ENCODE measurements at places on chromosomes 6 and 20.

DNA sequence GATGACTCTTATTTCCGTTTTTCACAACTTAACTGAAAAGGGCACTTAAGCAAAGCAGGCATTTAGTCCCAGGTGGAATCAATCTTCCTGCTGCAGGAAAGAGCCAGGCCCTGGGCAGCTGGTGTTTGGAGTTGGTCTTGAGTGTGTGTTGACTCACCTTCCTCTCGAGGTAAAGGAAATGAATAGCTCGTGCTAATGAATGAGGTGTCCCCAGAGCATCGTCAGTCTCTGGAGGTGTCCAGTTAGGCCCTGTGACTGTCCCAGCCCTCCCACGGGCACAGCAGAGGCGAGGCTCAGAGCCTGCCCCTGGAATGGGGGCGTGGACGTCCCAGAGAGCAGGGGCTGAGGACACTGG is 277.7 kb downstream of the NRN1 start:
- DNase-seq: no peak

DNA sequence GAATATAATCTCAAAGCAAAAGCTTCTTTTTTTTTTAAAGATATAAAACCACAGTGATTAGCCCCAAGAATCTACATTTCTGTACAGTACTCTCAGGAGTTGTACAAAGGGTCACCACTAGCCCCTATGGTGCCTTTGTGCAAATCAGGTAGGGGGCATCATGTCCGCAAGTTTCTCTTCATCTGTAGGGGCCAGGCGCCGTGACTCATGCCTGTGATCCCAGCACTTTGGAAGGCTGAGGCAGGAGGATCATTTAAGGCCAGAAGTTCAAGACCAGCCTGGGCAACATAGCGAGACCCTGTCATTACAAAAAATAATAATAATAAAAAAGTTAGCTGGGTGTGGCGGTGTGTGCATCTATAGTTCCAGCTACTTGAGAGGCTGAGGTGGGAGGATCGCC is 63.9 kb downstream of the ZMYND8 start:
- DNase-seq: no peak

- no peak for DNase-seq
These were observed 166.9 kb upstream of the MCHR2 start for GRCh38 chr6:100160930-100161329.

GRCh38 chr20:50464026-50464724 is 46.0 kb upstream of the PTPN1 start:
- peak; percentile 60 for DNase-seq

DNA sequence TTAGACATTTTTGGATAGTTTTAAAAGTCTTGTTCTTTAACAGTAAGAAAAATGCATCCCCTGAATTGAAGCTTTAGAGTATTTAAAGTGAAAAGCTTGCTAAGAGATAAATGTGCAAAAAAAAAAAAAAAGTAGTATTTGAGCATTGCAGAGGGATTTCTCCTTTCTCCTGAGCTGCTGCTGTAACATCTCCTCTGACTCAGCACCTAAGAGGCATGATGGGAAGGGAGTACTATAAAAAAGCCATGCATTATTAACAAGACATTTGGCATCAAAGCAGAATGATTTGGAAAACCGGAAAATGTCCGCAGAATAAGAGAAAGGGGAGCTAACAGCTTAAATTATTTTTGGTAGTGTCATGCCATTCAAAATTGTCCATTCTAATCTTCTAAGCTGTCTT is 27.9 kb downstream of the B4GALT5 start:
- DNase-seq: no peak

GRCh38 chr6:107103082-107103481 is 12.2 kb downstream of the BEND3 start:
- DNase-seq: peak; percentile 49

DNA sequence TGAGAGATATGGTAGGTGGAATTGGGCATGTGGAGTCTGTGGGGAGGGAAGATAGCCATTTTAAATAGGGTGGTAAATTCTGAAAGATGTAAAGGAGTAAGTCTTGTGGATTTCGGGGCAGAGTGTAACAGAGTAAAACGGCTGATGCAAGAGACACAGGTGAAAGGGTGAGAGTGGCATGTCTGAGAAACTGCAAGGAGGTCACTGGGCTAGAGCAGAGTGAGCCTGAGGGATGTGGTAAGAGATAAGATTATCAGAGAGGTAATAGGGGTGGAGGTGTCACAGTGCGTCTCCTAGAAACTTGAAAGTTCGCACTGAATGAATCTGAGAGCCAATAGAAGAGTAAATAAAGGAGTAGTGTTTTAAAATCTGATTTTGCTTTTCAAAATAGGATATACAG is 308.1 kb downstream of the EPM2A start:
- DNase-seq: no peak

DNA sequence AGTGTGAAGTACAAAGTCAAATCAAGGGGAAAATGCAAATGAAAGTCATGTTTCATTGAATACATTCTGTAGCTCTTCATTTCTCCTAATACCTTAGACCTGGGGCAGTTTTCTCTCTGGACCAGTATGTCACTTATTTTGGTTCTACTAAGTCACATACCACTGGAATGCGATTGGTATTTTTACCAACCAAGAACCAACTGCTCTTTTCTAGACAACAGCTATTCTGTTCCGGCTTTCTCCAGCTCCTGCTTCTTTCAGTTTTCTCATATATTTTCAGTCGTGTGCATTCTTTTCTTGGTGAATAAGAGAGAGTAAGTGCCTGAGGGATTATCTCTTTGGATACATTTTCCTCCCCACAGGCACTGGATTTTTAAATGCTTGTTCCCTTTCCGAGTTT is 39.2 kb upstream of the SPACA1 start:
- no peak for DNase-seq

DNA sequence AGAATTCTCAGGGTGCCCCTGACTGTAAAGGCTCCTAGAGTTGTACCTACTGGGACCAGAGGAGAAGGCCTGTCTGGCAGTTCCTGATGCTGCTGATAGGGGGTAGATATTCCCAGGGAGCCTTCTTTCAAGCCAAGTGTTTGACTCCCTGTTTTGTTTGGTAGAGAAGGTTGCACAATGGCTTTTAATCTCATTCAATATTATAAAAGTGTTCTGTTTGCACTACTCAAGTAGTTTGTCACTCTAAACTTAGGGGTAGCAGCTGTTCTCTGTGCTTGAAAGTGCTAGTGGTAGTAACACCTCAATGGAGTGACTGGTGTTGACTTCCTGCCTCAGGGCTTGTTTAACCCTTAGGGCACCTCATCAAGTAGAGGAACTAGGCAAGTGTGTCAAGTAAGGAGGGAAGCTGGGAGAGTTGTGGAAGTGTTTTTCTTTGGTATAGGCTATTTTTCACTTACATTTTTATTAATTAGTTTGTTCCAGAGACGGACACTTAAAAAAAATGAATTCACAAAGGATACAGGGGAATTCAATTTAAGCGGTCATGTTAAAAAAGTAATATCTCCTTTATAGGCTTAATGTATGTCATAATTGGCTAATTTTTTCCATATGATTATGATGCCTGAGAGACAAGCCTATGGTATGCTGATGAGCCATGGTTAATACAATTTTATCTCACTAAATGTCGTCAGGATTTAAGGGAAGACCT is 38.1 kb downstream of the BICRAL start:
- no peak for DNase-seq

- no peak for DNase-seq
These were observed 11.0 kb upstream of the ARMC12 start for GRCh38 chr6:35725721-35726438.

DNA sequence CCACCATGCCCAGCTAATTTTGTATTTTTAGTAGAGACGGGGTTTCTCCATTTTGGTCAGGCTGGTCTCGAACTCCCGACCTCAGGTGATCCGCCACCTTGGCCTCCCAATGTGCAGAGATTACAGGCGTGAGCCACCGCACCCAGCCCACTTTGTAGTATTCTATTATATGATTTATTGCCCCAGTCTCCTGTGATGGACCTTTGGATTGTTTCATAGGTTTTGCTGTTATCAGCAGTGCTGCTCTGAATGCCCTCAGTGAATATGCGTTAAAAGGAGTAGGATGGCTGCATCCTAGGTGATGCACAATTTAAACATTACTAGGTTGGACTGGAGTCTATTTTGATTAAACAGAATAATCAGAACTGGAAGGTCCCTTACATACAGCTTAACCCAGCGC is 10.3 kb downstream of the ID1 start:
- DNase-seq: no peak

GRCh38 chr6:105250533-105250932 is 70.7 kb upstream of the POPDC3 start:
- DNase-seq: peak; percentile 54

DNA sequence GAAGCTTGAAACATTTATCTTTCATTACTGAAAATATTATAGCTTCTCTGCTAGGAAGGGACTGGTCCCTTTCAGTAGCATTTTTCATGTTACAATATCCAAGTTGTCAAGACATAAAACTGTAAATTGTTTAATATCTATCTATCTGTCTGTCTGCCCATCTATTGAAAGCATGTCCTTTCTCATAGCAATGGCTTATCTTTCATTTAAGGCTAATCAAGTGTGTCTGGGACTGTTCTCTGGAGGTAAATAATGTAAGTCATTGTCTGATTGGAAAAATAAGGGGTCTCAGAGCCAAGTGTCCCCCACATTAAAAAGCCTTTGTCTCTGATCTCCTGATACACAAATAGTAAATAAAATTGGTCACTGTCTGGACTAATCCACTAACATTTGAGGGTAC is 135.5 kb downstream of the PKHD1 start:
- DNase-seq: no peak

DNA sequence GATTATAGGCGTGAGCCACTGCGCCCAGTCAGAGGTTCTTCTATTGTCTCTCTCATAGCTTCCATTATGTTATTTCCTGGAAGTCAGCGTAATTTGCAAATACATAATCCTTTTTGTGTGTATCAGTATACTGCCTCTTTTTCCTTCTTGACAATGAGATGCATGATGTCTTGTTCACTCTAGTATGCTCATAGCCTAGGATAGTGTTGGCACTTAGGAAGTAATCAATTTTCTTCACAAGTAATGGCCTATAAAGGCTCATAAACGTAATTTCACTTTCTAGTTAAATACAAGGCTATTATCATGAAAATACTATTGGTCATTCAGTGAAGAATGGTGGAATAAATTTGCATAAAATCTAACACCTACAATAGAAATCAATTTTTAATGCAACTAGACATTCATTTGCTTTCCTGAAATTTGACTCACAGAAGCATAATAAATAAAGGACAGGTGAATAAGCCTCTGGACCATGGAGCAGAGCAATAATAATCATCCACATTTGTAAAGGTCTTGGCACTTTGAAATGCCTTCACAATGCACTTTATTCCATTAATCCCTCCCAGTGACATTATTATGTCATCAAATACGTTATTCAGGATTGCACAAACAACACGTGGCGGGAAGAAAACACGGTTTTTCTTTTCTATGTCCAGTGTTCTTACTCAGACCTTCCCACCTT is 366.9 kb upstream of the BTBD3 start:
- no peak for DNase-seq

GRCh38 chr6:30234356-30234755 is 21.1 kb upstream of the TRIM26 start:
- no peak for DNase-seq

GRCh38 chr20:34709831-34710567 is 5.9 kb downstream of the TP53INP2 start:
- no peak for DNase-seq

- no peak for DNase-seq
These were observed 224.2 kb upstream of the SSTR4 start for GRCh38 chr20:22810626-22811569.

- DNase-seq: peak; percentile 79
These were observed 93.0 kb upstream of the POPDC3 start for GRCh38 chr6:105272786-105273185.

- DNase-seq: no peak
These were observed 1127.3 kb downstream of the EPHA7 start for GRCh38 chr6:92292067-92292466.

DNA sequence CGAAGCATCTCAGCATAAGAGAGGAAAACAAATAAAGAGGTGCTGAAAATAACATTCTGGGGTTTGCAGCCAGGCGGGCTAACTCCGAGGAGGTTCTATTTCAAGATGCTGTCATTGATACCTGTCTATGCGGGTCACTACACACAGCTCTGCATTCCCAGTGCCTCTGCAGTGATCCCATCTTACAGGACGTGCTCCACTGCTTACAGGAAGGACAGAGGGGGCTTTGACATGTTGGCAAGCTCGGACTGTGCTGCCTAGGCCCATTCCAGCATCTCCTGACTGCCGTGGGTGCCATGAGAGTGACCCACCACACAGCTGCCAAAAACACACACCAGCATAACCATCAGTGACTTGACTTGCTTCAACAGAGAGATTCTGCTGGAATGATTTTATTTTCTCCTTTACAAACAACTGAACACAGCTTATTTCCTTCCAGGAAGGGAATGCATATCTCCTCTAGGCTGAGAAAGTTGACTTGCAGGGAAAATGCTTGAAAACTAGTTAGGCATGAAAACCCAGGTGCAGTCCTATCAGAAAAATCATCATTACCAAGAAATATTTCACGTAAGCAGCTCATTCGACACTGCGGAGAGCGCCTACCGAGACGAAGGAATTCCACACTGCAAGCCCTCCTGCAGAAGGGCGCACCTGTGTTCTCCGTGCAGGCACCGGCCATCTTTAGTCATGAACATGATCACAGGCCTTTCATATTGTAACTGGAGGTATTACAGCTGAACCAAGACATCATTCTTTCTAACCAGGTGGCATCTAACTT is 62.5 kb downstream of the RAMACL start:
- DNase-seq: no peak

- no peak for DNase-seq
These were observed 12.7 kb upstream of the GATA5 start for GRCh38 chr20:62488470-62488869.

- DNase-seq: no peak
These were observed 54.1 kb upstream of the UBR2 start for GRCh38 chr6:42509765-42510164.

GRCh38 chr6:3348821-3349220 is 90.1 kb downstream of the PSMG4 start:
- DNase-seq: no peak

DNA sequence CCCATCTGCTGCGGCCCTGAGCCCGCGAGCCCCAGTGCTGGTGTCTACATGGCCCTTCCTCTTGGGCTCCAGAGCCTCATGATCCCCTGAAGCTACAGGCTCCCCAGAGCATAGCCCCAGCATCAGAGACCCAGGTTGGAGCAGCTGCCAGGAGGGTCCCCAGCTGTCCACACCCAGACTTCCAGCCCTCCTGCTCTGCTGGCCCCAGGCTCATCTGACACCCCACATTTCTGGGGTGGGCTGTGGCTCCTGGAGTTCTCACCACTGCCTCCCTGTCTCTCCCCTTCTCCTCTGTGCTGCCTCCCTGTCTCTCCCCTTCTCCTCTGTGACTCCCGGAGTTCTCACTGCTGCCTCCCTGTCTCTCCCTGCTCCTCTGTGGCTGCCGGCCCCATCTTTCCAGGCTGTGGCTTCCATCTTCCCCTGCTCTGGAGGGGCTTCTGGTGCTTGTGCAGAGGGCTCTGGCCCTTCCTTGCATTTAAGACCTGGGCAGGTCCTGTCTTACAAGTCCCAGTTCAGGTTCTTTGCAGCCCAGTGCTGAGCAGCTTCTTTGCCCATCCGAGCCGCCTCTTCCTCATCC is 108.1 kb downstream of the ERMARD start:
- no peak for DNase-seq

All from PC-9 (cell line).